ENCODE measurements at places on chromosomes 1 and 21.

DNA sequence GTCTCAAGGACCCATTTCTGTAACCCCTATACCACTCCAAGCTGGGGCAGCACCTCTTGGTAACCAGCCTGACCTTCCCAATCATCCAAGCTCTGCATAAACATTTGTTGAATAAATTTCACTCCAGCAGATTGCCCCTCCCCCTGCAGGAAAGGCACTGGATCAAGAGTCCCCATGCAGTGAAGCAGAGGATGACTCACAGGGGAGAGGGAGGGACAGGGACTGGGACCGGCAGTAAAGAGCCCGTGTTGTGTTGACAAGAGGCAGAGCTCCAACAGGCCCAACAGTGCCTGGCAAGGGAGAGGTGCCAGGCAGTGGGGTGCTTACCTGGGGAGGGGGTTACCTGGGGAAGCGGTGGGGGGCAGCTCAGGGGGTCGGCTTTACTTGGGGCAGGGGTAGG, 32.3 kb downstream of the SLC9A1 start:
- DNase-seq = no peak

DNA sequence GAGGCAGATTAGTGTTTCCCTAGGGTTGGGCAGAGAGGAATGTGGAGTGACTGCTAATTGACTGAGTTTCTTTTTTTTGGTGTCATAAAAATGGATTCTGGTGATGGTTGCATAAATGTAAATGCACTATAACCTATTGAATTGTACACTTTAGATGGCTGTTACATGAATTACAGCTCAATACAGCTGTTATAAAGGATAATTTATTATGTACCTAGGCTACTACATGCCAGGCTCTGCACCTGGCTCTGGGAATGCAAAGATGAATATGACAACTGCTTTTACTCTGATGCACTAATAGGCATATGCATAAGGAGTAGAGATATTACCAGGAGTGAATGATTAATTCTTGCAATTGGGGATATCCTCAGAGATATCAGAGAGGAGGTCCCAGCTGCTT, 345.3 kb downstream of the PTBP2 start:
- DNase-seq = no peak

DNA sequence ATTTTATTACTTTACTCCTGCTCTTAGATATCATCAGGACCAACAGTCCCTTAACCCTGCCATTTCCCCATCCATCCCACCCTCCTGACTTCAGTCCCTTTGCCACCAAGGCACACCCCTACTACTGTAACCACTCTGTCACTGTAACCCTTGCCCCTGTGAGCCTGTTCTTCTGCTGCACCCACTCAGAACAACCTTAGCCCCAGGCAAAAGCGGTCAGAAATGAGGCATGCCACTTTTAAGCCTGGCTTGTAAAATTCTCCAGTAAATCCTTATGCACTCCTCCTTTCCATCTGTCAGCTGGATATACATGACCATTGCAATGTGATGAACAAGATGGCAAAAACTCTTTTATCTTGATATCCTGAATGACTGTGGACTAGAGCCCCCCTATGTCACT, 555.0 kb upstream of the PLXNA2 start:
- DNase-seq = no peak

DNA sequence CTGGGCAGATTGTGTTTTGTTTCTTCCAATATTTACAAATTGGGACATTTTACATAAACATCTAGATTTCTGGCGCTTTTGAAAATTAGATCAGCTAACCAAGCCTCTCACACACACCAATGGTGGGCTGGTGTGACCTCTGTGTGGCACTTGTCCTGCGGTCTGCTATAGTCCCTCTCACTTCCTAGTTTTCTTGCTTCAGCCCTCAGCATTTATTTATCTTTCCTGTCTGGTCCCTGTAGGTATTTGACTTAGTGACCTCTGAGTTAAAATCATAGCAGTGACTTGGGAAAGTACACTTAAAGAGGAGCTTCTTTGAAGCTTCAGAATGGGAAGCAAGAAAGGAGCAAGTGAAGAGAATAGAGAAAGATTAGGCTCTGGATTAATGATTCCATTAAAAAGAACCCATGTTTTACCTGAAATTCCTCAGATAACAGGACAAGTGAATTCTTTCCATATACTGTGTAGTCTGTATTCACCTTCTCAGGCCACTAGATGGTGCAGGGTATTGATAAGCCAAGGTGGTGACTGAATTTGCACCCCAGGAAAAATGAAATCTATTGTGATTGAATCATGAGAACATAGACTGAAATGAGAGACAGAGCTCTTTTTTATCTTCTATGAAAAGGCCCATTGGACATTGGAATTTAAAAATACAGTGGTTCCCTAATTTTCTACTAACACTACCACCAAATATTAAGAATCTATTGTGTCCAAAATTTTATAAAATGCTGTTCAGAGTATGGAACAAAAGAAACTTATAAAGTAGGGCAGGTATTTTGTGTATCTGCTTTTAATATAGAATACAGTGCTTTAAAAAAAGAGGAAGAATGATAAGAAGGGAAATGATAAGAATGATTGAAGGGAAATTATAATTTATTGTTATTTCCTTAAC, 7.1 kb upstream of the DIPK1A start:
- no peak for DNase-seq

- no peak for DNase-seq
These were observed 611.2 kb upstream of the PLXNA2 start for GRCh38 chr1:208855403-208855802.

GRCh38 chr1:202562444-202563060, 147.7 kb downstream of the SYT2 start:
- DNase-seq = no peak

DNA sequence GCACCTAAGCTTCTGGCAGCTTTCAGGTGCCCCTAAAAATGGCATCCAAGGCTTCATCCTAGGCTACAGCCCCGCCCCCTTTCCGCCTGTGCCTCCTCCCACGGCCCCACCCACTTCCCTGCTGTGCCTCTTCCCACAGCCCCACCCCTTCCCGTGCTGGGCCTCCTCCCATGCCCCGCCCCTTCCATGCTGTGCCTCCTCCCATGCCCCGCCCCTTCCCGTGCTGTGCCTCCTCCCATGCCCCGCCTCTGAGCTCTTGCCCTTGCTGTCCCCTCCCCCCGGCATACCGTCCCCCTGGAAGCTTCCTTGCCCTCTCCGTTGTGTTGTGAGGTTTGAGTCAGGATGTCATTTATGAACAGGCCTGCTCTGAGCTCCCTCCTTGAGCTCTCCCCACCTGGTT, 228.5 kb upstream of the AJAP1 start:
- DNase-seq = no peak

DNA sequence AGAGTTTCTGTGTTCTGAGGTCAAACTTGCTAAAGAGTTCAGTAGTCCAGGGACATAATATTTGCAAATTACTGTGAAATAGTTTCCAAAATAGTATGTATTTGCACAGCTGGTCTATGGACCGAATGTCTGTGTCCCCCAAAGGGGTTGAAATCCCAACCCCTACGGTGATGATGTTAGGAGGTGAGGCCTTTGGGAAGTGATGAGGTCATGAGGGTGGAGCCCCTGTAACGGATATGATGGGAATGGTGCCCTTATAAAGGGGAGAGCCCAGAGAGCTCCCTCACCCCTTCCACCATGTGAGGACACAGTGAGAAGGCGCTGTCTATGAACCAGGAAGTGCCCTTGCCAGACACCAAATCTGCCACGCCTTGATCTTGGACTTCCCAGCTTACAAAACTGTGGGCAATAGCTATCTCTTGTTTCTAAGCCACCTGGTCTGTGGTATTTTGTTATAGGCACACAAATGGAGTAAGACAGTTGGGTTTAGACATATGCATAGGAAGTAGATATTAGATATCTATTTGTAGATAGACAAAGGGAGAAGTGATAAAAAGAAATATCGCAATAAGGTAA, 21.7 kb downstream of the RNF187 start:
- no peak for DNase-seq

GRCh38 chr1:98964198-98964597, 40.5 kb downstream of the PLPPR5 start:
- DNase-seq = no peak

Data from activated CD8-positive, alpha-beta memory T cell treated with anti-CD3 and anti-CD28 coated beads for 48 hours (primary cell).